ENCODE measurements at places on chromosomes 13 and 19.

- DNase-seq: no peak
These were observed 36.0 kb upstream of the RNF17 start for GRCh38 chr13:24727731-24728601.

GRCh38 chr13:43537124-43537523 is 249.6 kb downstream of the ENOX1 start:
- DNase-seq: no peak

- DNase-seq: no peak
These were observed 34.2 kb downstream of the GPR42 start for GRCh38 chr19:35404879-35405622.

- DNase-seq: no peak
These were observed 3.1 kb downstream of the GIPC1 start for GRCh38 chr19:14492756-14493337.

Measured in CMK (cell line).